ENCODE measurements at places on chromosomes 7 and 10. TPM values are rescaled to one million over a fixed set of nuclear protein-coding genes. Genes with fewer than 3 reads are reported as not detected.

Gene SPDYE6
- total RNA-seq = not detected

DNA sequence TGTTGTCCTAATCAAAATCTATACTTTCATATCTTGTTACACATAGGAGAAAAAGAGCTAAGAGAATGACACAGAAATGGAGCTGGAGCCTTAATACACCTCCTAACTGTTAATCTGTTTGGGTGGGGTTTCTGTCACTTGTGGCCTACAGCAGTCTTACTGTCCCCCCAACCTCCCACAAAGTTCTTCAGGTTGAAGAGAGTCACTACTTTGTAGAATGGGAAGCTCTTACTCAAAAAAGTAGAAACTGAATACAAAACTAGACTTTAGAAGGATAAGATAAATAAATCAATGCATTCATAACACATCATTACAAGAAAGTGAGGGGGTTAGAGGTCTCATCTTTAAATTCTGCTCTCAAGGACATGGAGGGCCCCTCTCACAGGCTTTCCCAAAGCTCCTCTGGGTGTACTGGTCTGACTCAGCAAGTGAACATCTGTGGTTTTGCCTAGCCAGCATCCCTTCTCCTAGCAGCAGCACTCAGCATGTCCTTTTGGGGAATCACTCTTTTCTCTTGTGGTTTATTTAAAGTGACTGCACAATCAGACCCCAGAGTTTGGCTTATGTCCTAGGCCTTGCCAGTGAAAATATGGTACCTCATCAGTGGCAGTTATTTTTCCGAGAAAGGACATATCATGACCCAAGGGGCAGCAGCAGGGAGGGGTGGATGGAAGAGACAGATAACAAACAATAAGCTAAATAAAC lies 2.0 kb upstream of the BLVRA start:
- DNase-seq = no peak

DNA sequence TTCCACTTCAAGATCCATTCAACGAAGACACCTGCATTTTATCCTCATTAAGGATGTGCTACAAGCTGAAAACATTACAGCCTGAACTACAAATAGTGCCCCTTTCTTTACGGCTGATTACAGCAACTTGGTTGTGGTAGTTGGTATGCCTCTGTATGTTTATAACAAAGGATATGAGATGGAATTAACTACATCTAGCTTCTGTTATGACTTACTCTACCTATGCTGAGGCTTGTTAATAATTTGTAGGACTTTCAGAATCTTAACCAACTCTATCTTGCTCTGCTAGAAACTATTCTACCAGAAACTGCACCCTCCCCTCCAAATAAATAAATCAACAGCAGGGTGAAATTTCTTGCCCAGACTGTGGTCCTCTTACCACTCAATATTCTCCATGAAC lies 448.1 kb downstream of the GRM8 start:
- no peak for DNase-seq

DNA sequence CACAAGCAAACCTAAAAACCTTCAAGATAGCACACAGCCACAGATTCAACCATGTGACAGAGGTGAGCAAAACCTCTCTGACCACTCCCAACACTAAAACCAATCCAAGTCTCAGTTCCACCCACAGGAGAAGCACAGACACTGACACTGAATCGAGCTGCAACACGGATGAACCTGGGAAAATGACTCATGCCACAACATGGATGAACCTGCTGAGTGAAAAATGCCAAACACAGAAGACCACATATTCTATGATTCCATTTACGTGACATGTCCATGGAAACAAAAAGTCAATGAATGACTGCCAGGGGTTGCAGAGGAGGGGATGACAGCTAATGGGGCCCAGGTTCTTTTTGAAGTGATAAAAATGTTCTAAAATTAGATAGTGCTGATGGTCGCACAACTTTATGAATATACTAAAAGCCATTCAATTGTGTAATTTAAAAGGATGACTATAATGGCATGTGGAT lies 22.0 kb downstream of the CYTH3 start:
- DNase-seq = no peak

DNA sequence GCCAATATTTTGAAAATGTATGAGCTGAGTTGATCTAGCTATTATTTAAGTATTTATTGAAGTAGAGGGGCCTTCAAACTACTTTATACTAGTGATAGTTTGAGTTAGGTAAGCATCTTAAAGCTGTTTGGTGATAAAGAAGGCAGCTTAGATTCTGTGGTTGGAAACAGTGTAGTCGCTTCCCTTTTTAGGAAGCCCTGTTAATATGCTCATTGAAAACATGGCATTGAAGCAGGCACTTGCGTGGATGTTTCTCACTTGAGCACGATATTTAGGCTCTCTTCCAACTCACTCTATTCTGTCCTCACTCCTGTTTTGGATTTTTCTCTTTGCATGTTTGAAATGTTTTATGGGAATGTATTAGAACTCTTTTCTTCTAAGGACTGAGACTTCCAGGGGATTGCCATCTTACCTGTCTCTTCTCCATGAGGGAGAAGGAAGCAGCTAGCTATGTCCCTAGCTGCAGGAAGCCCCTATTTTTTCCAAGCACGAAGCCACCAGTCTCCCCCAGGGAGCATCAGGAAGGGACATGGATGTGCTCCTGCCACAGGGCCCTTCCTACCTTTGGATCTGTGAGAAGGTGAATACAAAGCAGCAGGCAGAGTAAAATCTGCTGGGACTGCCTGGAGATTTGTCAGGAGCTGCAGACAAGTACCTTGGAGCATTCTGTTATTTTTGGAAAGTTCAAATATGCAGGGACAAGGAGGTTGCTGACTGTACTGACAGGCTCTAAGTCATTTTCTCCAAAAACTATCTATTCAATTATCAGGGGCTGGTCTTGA lies 22.0 kb upstream of the BMPR1A start:
- DNase-seq = no peak

Gene TUBAL3
- not detected for total RNA-seq

DNA sequence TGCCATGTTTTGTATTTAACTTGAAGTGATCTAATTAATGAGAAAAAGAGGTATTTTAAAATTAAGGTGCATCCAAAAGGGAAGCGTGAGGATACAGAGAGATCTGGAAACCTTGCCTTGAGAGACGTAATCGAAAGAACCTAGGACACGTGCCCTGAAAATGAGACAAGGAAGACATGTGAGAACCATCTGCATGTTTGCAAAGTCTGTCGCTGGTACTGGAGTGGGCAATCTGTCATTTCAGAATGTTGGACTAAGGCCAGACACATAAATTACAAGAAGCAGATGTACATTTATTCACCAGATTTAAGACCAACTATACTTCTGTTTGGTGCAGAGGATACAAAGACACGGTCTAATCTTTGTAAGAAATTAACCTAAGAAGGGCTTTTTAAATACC lies 9.2 kb downstream of the AGR2 start:
- no peak for DNase-seq

Gene AS3MT
- total RNA-seq = 1.9 TPM

DNA sequence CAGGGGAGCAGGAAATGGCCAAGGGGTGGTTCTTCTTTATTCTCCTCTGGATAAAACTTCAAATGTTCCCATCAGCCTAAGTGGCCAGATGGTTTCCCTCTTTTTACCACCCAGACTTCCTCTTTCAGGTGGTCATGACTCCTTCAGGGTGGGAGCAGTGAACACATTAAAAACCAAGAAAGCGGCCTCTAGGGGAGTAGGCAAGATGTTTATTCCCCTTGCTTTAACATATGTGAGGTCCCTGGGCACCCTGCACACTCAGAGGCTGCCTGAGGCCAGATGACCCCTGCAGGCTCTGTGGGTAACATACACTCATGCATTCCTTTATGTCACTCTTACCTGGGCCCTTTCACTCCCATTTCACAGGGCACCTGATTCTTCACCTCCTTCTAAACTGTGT lies 357.4 kb downstream of the ABCA13 start:
- DNase-seq = no peak

DNA sequence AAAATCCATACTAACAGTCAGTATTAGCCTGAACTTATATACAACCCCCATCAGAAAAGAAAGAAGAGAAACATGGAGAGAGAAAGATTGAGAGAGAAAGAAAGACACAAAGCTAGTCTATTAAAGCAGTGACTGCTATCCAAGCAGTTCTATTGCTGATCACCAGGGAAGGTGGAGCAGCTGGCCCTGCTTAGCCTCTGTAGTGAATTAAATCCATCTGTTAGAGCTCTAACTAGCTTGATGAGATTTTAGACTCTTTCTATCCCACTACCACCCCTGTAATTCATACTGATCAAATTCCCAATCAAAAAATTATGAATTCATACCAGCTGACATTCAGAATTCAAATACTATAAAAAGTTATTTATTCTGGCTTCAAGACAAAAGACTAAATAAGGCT lies 486.0 kb upstream of the LRRN3 start:
- no peak for DNase-seq

DNA sequence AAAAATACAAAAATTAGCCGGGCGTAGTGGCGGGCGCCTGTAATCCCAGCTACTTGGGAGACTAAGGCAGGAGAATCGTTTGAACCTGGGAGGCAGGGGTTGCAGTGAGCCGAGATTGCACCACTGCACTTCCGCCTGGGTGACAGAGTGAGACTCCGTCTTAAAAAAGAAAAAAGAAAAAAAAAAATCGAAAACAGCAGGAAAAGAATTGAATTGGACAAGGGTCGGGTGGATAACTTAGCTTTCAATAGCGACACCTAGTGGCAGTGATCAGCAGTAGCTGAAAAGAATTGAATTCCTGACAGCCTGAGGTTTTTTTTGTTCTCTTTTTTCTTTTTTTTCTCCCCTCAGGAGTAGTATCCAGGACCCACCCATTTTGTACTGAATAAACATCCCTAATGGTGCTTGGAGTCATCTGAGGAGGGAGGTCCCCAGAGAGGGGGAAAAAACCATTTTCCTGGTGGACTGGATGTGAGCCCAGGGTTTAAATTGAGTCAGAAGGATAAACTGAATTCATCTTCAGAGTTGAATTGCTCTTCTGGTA lies 55.1 kb downstream of the CYCS start:
- DNase-seq = peak; percentile 55

Gene FOXI2
- total RNA-seq = not detected

Gene GPER1
- total RNA-seq = 26.0 TPM

- no peak for DNase-seq
Observed at GRCh38 chr7:69534461-69535041, 63.7 kb upstream of the AUTS2 start.

DNA sequence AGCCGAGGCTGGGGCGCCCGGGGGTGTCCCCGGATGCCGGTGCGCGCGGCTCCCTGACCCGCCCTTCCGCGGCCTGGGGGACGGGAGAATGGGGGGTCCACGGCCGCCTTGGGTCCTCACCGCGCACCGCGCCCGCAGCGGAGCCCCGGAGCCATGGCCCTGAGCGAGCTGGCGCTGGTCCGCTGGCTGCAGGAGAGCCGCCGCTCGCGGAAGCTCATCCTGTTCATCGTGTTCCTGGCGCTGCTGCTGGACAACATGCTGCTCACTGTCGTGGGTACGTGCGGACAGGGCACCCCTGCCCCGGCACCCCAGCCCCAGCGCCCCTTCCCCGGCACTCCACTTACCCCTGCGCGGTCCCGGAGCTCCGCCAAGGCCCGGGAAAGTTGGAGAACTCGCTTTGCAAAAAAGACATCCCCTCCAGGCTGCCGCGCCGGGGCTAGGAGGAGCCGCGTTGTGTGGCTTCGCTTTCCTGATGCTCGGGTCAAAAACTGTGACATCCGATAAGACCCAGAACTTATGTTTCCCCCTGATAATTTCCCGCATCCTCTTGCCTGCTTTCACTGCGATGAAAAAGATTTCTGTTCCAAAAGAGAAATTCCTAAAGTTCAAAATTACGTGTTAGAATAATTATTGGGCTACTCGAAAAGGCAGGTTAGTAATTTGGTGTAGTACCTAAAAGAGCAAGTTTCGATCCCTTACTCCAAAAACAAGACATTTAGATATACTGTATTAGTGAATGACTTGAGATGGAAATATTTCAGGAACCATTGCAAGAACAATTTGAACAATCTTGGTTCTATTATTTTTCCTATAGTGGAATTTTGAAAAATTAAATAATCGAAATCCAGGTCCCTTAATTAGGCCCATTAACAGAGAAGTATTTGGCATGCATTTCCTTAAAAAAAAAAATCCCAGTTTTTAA lies 888 bp downstream of the SLC18A2 start:
- no peak for DNase-seq

DNA sequence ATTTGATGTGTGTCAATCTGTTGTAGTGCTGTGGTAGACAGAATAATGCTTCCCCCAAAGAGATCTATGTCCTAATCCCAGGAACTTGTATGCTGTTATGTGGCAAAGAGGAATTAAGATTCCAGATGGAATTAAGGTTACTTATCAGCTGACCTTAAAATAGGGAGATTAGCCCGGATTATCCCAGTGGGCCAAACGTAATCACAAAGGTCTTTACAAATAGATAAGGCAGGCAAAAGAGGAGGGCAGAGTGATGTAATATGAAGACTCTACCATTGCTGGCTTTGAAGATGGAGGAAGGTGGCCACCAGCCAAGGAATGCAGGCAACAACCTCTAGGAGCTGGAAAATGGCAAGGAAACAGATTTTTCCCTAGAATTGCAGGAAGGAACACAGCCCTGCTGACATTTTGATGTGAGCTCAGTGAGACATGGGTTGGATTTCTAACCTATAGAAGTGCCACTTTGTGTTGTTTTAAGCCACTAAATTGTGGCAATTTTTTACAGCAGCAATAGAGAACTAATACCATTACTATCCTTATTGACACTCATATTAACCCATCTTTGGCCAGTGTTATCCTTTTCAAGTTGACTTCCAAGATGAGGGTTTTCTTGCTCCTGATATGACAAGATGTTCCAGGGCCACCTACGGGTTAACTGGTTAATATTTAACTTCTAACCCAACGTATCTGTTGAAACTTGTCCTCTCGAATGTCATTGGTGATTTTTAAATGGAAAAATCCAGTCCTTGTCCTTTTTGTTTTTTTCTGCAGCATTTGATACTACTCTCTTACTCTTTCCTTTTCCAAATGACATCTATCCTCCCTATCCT lies 29.3 kb downstream of the CYCS start:
- DNase-seq = no peak

Gene MMRN2
- total RNA-seq = 53.1 TPM

- DNase-seq = peak; percentile 59
Observed at GRCh38 chr10:33335551-33335800, 1.0 kb upstream of the NRP1 start.

Gene ELAPOR2
- 90.8 TPM for total RNA-seq

DNA sequence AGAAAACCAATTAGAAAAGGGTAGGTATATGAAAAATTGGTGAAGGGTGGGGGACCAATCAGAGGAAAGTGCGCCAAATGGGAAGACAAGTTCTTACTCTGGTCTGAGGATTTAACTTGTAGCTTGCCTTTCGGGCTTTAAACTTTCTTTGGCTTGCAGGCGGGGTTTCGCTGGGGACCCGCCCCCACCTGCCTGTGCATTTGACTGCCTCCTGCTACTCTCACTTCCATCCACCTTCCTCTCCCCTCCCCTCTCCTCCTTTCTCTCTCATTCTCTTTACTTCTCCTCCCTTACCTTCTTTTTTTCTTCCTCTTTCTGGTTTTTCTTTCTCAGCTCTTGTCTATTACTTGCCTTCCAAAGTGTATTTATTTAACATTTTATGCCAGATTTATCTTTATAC lies 278.8 kb downstream of the DNAJB9 start:
- no peak for DNase-seq

- DNase-seq = no peak
Observed at GRCh38 chr10:12742771-12743170, 258.7 kb downstream of the CCDC3 start.

Gene ARPC1A
- 109 TPM for total RNA-seq

Data from lower lobe of right lung (tissue), 2 donors.